Activated CD4-positive, alpha-beta T cell treated with anti-CD3 and anti-CD28 coated beads for 1 hour (primary cell): ENCODE measurements at places on chromosomes 5 and 9.
A peak's percentile ranks its signal among the peaks of the same experiment; 100 is the strongest.

- DNase-seq: no peak
Observed at GRCh38 chr5:82057051-82057450, 85.2 kb downstream of the ATG10 start.

DNA sequence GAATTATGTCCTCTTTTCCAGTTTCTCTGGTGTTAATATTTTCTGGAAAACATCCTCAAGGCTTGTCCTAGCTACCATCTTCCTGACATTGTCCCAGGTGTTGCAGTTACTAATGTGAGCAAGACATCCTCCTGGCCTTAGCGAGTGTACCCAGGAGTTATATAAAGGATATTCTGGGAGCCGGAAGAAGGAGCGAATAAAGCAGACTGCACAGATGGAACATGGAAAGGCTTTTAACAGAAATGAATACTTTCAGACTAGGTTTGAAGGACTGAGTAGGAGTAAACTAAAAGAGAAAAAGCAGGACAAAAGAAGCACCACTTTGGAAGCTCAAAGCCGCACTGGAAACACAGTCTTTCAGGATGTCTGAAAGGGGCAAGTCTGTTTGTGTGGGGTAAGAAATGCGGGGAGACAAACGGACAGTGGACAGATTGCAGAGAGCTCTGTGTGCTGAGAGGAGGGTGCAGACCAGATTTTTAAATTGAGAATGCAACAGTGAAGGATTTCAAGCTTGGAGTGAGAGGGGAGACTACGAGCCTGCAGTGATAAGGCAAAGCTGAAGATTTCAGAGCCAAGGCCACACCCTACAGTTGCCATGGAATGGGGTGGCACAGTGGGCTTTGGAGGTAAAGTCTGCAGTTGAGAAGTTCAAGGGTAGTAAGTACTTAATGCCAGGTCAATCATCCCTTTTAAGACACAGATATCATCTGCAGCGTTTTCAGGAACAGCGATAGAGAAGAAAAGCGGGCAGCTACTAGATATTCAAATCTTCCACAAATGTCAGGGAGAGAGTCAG, 94.1 kb upstream of the TAF11L2 start:
- DNase-seq: no peak

- DNase-seq: no peak
Observed at GRCh38 chr5:177994561-177995190, 1.4 kb downstream of the PROP1 start.

DNA sequence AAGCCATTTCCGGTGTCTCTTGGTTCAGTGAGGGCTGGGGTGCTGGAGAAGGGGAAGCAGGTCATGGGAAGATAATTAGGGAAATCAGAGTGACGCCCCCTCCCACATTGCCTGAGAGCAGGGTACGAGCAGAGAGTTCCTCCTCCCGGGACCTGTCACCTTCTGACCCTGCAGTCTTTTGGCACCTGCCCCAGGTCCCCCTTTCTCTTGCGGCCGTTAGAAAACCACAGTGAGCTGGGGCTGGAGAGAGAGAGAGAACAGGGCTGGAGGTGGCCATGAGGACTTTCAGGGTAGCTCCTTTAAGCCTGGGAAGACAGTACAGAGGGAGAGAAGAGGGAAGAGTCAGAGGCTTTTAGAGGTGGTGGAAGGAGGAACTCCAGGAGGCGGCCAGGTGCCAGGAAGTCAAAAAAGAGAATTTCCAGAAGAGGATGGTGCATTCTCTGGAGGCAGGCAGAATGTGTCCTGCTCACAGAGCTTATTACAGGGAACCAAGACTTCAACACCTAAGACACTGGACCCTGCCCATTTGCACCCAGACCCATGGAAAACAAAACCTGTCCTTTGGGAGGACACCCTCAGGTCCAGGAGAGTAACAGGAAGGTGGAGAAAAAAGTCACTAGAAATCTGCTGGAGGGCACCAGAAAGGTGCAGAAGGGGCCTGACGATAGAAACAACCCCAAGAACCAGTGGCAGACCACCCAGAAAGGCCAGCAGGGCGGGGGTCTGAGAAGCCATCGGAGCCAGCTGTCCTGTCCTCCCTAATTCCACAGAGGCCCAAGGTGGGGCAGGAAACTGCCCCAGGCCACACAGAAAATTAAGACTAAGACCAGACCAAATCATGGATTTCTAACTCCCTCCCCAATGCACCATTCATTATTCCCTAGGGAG, 6.5 kb upstream of the ACSL6 start:
- DNase-seq: no peak

DNA sequence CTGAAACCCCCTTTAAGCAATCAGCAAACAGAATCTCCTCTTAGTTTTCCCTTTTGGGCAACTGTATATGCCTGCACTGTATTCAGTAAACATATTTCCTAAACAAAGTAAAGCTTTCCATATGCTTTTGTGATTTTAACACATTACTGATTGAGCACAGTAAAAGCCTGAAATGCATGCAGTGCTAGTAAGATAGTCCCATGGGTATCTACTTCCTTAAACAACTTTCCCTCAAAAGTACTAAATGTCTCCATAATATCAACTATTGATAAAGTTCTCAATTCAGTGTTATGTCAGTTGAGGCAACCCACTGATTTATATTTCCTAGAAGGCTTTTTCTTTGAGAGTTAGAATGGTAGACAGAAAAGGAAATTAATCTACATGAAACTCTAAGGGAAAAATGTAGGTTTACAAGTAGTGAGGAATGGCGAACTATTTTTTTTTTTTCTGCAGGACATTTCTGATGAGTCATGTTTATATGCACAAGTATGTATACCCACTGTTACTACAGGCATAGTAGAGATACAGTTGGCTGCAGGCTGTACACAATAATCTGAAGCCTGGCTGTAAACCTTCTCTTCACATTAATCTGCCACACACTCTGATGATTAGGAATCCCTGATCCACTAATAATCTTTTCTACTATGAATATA, 31.2 kb upstream of the CEP120 start:
- no peak for DNase-seq

- DNase-seq: no peak
Observed at GRCh38 chr9:113192455-113192854, 28.6 kb downstream of the FKBP15 start.

DNA sequence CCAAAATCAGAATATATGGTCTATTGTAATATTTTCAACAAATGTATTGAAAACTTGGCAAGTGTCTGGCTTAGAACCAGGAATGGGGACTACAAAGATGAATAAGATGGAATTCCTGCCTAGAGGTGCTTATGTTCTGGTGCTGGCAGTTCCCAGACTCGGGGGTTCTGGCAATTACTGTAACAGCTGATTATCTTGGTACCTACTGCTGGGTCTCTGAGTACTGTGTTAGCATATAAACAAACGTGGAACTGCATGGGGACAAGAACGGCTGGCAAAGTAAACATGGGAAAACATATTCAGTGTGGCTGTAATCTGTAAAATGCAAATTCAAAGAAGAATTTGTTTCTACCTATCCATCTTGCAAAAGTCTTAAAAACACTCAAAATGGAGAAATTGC, 89.9 kb downstream of the SLC24A2 start:
- DNase-seq: no peak

DNA sequence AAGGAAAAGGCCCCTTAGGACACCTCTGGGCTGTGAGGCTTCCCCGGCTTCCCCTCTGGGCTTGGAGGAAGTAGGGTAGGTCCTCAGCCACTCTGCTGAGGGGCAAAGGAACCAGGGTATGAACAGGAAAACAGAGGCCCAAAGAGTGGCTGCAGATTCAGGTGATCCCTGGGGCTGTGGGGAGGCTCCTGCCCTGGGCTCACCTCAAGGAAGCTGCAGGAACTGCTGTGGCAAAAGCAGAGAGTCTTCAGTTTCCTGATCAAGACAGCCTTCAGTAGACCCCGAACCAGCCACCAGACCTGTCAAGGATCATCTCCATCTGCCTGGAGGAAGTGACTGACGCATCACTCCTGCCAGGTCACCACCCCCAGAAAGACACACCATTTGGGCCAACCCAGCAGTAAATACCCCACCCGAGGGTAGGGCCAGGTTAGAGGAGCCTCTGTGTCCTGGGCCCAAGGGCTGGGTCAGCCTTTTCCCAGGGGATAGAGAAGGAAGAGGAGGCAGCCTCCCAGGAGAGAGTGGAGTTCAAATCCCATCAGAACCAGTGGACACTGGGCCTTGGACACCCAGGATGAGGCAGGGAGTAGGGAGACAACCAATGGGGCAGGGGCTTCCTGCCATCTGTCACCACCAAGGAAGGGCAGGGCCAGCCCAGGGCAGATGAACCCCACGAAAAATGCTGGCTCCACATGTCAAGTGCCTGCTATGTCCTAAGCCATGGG, 5.8 kb upstream of the ST6GALNAC6 start:
- DNase-seq: no peak

DNA sequence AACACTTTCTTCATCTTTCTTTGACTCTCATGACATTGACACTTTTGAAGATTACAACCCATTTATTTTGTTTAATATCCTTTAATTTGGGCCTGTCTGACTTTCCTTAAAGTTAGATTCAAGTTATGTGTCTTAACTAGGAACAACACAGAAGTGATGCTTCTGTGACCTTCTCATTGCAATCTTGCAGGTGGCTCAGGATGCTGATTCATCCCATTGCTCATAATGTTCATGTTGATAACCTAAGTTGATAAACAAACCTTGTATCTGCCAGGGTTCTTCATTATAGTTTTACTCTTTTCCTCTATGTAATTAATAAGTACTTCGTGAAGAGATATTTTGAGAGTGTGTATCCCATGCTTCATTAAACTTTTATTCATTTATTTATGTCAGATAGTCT, 107.2 kb upstream of the SHB start:
- DNase-seq: no peak

GRCh38 chr5:159917994-159918393, 1.7 kb downstream of the ADRA1B start:
- DNase-seq: no peak

DNA sequence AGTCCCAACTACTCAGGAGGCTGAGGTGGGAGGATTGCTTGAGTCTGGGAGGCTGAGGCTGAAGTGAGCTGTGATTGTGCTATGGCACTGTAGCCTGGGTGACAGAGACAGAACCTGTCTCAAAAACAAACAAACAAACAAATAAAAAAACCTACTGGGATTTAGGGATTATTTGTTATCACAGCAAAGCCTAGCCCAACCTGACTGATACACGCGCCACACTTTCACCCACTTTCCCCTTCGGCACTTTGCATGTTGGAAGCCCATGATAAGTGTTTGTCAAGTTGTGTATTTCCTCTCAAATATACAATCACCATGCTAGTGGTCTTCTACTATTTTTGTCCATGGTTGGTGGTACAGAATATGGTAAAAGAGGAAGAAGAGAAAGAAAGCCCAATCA, 50.5 kb upstream of the STC2 start:
- DNase-seq: no peak

- no peak for DNase-seq
Observed at GRCh38 chr5:65742565-65743231, 20.7 kb downstream of the NLN start.

DNA sequence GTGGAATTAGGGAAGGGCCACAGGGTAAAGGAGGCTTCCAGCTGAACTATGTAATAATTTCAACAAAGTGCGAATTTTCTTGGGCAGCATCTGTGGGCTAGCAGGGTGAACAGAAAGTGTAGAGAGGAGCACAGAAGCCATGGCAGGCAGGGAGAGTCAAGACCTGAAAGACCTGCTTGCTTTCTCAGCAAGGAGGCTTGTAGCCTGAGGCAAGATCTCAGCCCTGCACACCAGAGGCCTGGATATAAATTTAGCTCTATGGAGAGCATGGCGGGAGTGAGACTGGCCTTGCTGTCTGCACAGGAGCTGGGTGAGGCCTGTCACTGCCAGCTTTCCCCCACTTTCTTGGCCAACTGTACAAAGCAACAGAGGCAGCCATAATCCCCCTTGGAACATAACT, 32.1 kb upstream of the SH3TC2 start:
- DNase-seq: no peak

DNA sequence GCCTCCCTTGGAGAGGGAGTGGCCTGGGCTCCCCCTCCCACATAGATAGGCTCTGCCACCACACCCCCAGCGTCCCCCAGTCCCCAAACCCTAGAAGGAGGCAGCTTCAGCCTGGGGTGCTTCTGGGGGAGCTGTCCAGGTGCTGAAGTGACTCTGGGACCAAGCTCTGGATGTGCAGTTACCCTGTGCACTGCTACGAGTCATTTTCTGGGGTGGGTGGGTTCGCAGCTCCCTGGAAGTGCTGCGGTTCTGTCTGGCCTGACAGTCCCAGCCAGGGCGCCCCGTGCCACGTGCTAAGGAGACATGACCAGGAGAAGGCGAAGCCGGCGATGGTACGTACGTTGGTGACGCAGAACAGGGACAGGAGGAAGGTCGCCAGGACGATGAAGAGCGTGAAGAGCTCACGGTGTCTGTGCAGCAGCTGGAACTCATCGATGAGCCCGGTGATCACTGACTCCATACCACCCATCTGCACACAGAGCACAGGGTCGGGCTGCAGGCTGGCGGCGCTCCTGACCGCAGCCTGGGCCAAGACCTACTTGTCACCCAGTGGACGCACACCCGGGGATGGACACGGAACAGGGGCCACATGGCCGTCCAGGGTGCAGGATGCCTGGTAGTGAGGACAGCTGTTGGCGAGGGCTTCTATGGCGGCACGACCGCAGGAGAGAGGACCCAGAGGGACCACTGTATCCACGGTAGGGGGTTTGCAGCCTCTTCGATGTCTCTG, 35.7 kb downstream of the SLC6A3 start:
- no peak for DNase-seq

- no peak for DNase-seq
Observed at GRCh38 chr9:92740009-92740408, 24.6 kb downstream of the BICD2 start.

GRCh38 chr5:172188033-172188892, at the start of gene STK10:
Gene STK10, minus strand, starts transcription at chr5:172188224. Its CDS starts 182 bp downstream, at chr5:172188042.
- DNase-seq: peak; percentile 83

DNA sequence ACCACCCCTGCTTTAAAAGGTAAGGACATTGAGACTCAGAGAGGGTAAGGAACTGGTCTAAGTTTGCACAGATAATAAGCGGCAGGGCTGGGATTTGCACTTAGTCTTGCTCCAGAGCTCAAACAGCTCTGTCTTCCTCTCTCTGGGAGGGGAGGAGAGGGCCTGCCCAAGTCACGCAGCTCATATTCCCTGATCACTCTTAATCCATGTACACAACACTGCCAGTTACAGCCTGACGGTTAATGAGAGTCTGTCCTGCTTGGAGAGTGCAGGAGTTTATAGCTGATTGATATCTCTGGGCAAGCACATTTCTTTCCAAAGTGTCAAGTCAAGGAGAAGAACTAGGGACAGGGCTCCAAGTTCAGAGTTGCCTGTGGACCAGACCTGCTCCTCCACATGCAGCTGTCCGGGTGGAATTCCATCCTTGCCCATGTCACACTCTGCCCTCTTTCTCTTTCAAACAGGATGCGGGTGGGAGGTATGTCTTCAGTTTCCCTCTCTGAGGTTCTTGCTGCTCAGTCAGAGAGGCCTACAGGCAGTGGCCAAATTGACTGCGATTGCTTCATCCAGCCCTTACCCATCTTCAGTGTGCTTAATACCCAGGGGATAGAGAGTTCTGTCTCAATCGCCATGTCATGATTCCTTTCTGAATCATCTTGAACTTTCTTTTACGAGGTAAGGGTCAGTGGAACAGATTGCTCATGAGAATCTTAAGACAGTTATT, 54.5 kb downstream of the GALNT12 start:
- DNase-seq: no peak

GRCh38 chr5:56523790-56524575, 290.9 kb upstream of the ANKRD55 start:
- no peak for DNase-seq
